Activated CD8-positive, alpha-beta T cell treated with anti-CD3 and anti-CD28 coated beads, Interleukin-2, amount 10 ng/mL, durations not matched to agents 7 days and 5 days (primary cell): ENCODE measurements at places on chromosomes 3 and 15.

DNA sequence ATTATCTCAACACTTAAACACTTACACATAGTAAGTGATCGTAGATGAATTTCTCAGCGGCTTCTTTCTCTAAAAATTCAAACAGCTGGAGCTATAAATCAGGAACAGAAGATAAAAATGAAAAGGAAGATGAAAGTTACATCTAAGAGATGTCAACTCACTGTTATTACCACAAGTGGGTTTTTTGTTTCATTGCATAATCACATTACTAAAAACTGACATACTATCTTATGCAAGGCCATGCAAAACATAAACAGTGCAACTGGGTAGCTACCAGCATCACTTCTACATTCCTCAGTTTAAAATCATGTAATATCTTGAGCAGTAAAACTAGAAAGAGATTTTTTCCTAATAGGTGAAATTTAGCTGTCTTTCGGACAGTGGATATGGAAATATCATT, 14.9 kb downstream of the MINDY4B start:
- peaks cover 8% of the 10 kb centered on the region for H3K27me3 ChIP-seq
- H3K4me1 ChIP-seq = no peaks in the 10 kb centered on the region
- no peak overlapping the region for H3K4me3 ChIP-seq

- H3K4me3 ChIP-seq = no peak overlapping the region
- no peak for DNase-seq
- no peaks in the 10 kb centered on the region for H3K27me3 ChIP-seq
- no peaks in the 10 kb centered on the region for H3K36me3 ChIP-seq
Measured at GRCh38 chr3:148319161-148319915, 378.4 kb upstream of the AGTR1 start.

GRCh38 chr3:174168538-174169254, 690.4 kb upstream of the NAALADL2 start:
- no peak for DNase-seq
- H3K4me3 ChIP-seq = no peak overlapping the region
- no peaks in the 10 kb centered on the region for H3K4me1 ChIP-seq
- no peaks in the 10 kb centered on the region for H3K36me3 ChIP-seq
- no peak overlapping the region for H3K27ac ChIP-seq

DNA sequence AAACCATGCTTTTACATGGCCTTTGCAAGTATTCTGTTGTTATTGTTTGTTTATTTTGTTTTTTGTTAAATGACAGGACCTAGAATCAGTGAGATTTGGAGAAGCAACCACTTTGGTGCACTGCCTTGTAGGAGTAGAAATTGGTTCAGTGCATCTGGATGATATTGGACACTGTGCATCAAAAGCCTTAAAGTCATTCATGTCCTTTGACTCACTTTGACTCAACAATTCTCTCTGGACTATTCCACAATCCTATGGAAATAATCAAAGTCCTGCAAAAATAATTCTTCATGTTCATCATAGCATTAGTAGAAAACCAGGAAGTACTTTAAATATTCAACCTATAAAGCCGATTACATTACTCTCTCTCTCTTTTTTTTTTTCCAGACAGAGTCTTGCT, 224.8 kb downstream of the ABHD5 start:
- H3K27me3 ChIP-seq = peaks cover 19% of the 10 kb centered on the region
- H3K36me3 ChIP-seq = no peaks in the 10 kb centered on the region
- H3K4me1 ChIP-seq = no peaks in the 10 kb centered on the region
- no peak overlapping the region for H3K27ac ChIP-seq
- no peak for DNase-seq

DNA sequence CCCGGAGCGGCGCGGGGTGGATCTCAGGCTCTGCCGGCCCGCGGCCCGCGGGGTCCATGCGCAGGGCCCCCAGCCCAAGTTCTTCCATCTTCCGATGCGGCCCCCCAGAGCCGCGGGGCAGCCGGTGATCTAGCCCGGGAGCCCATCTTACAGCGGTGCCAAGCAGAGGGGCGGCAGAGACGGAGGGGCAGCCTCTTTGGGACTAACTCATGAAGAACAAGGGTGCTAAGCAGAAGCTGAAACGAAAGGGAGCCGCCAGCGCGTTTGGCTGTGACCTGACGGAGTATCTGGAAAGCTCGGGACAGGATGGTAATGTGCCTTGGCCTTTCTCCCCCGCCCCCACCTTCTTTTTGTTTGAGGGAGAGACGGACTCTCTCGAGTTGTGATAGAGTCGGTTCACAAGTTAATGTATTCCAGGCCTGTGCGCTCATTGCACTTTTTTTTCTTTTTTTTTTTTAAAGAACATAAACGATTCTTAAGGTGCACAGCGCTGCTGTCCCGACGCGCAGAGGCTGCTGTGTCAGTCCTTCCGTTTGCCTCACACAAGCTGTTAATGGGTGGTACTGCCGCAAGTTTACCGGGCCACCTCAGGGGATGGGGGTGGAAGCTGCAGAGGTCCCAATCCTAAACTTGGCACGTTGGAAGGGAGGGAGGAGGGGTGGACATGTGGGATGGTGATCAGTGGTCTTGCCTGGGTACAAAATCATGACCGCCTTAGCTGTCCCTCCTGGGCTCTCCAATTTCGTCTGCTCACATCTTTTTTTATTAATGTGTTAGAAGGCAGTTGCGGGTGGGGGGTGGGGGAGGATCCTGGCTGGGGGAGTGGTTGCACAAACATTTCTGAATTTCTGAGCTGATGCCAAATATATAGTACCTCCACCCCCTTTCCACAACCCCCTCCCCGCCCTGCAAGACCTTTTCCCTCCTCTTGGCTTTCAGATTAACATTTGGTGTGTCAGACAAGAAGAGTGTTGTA, 801 bp downstream of the ARHGAP31 start:
- H3K27me3 ChIP-seq = peaks cover 13% of the 10 kb centered on the region
- H3K36me3 ChIP-seq = no peaks in the 10 kb centered on the region
- DNase-seq = peak; percentile 63
- peaks cover 48% of the 10 kb centered on the region for H3K4me1 ChIP-seq

- DNase-seq = no peak
- H3K4me1 ChIP-seq = no peaks in the 10 kb centered on the region
- peaks cover 10% of the 10 kb centered on the region for H3K36me3 ChIP-seq
Measured at GRCh38 chr15:57255751-57256341, 120.5 kb upstream of the CGNL1 start.

GRCh38 chr3:192884777-192885773, 32.6 kb downstream of the MB21D2 start:
- peaks cover 3% of the 10 kb centered on the region for H3K36me3 ChIP-seq
- peaks cover 28% of the 10 kb centered on the region for H3K4me1 ChIP-seq
- no peak for DNase-seq

DNA sequence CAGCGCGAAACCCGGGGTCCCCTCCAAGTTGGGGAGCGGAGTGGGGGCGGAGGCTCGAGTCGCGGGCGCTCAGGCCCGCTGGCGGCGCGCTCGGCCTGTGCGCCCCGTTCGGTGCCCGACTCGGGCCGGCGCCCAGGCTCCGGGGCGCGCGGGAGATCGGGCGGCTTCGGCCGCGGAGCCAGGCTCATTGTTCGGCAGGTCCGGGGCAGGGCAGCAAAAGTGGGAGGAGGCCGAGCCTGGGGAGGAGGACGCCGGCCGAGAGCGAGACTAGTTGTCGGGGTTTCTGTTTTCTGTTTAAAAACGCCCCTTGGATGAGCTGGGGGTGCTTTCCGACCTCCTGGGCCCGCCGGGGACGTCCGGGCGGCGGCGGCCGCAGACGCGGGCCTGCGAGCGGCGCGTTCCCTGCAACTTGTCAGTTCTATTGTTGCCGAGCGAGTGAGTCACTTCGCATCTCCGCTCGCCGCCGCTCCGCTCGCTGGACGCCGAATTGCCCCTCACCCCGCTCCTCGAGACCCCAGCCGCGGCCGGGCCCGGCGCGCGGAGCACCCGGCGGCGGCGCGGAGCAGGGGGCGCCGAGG, 676 bp downstream of the TCF12 start:
- peaks cover 32% of the 10 kb centered on the region for H3K36me3 ChIP-seq
- H3K27ac ChIP-seq = peak overlapping the region; percentile 76
- peak; percentile 60 for DNase-seq

- peak overlapping the region; percentile 92 for H3K27ac ChIP-seq
- no peaks in the 10 kb centered on the region for H3K36me3 ChIP-seq
- DNase-seq = no peak
- peaks cover 6% of the 10 kb centered on the region for H3K27me3 ChIP-seq
Measured at GRCh38 chr15:72685301-72685924, 569 bp downstream of the HIGD2B start.

DNA sequence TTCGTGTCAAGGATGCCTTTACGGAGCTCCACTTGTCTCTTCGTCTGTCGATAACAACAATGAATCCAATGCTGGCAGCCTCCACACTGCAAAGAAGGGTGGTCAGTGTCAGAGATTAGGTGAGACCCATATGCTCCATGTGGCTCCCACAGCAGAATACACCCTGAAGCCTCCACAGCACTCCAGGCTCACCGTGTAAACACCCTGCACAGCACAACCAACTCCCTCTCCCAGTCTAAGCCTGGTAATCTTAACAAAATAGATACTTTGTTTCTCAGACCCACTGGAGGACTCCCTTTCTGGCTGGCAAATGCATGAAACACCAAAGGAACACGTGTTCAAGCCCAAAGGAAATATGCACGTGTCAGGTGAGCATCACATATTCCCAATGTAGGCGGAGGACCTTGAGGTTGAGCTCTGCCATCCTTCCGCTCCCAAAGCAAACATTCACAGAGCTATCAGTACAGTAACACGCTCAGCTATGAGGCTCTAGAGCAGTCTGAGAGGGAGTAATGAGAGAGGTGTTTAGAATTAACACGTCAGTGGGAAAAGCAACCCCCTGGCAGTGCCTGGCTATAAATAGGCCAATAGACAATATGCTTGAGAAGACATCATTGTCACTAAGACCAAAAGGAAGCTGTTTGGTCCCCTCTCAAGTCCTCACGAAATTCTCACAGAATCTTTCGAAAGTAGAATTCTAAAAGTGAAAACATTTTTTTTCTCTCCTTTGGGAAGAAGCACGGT, 86.7 kb downstream of the MCF2L2 start:
- H3K27me3 ChIP-seq = peaks cover 9% of the 10 kb centered on the region
- no peak overlapping the region for H3K27ac ChIP-seq
- no peak for DNase-seq
- H3K4me3 ChIP-seq = no peak overlapping the region
- peaks cover 14% of the 10 kb centered on the region for H3K36me3 ChIP-seq

GRCh38 chr15:58491499-58492202, 59.9 kb downstream of the LIPC start:
- H3K27me3 ChIP-seq = no peaks in the 10 kb centered on the region
- no peak overlapping the region for H3K4me3 ChIP-seq
- H3K27ac ChIP-seq = peak overlapping the region; percentile 9

- H3K36me3 ChIP-seq = peaks cover 41% of the 10 kb centered on the region
- peaks cover 5% of the 10 kb centered on the region for H3K27me3 ChIP-seq
- DNase-seq = no peak
- no peak overlapping the region for H3K4me3 ChIP-seq
- H3K4me1 ChIP-seq = no peaks in the 10 kb centered on the region
Measured at GRCh38 chr15:49852756-49853155, 231.9 kb downstream of the DTWD1 start.

DNA sequence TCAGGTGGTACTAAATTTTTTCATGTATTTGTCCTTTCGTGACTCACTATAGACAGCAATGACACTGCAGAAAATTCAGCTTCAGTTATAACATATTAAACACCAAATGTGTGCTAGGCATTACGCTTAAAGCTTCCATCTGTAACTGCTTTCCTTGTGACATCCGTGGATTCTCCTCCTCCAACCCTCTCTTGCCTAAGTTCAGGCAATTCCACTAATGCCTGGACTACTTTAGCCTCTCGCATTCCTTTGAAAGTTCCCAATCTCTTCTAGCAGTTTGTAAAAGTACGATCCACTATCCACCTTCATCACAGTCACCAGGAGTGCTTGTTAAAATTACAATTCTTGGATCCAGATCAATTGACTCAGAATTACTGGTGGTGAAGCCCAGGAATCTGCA, 17.7 kb downstream of the CCDC80 start:
- DNase-seq = no peak
- H3K36me3 ChIP-seq = no peaks in the 10 kb centered on the region
- H3K4me3 ChIP-seq = no peak overlapping the region
- H3K4me1 ChIP-seq = no peaks in the 10 kb centered on the region

GRCh38 chr3:149274220-149274619, 52.6 kb upstream of the CP start:
- H3K27me3 ChIP-seq = peaks cover 3% of the 10 kb centered on the region
- H3K4me3 ChIP-seq = no peak overlapping the region
- H3K4me1 ChIP-seq = peaks cover 15% of the 10 kb centered on the region
- no peak for DNase-seq
- no peaks in the 10 kb centered on the region for H3K36me3 ChIP-seq
- H3K27ac ChIP-seq = no peak overlapping the region

DNA sequence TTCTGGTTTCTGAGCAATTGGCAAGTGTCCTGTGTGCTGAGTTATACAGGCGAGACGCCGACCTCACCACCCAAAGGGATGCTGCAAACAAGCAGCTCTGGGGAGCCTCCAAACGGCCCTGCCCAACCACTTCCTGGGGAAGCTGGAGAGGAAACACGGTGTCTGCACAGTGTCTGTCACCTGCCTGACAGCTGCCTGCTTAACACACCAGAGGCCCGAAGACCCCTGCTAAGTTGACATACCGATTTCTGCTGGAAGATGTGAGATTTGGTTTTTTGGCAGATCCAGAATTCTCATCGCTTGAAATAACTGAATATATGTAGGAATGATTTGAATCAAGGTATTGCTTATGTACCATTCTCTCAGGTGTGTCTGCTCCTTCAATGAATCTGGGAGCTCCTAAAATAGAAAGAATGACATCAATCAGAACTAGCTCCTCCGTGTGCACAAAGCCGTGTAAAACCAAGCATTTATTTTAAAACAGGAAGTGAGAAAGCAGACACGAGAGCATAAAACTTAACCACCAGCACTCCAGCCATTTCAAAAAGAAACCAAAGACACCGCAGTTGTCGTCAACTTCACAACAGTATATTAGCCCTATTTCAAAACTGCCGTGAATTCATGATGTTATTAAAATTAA, 27.2 kb downstream of the LRRC2 start:
- H3K4me3 ChIP-seq = peak overlapping the region; percentile 66
- H3K27ac ChIP-seq = peak overlapping the region; percentile 89
- DNase-seq = peak; percentile 93
- H3K27me3 ChIP-seq = peaks cover 11% of the 10 kb centered on the region
- H3K36me3 ChIP-seq = peaks cover 5% of the 10 kb centered on the region

DNA sequence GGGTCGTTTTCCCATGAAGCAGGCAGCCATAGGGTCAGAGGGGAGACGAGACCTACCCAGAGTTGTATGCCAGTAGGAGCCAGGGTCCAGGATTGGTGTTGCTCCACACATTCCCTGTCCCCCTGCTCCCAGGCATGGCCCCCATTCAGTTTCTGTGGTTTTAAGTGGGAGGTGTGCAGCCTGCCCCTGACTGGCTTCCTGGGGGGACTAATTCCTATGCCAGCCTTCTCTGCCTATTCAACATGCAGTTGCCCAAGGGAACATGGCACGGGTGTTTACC, 126.3 kb downstream of the EEFSEC start:
- H3K27ac ChIP-seq = no peak overlapping the region
- no peak for DNase-seq
- H3K36me3 ChIP-seq = no peaks in the 10 kb centered on the region
- peaks cover under 1% of the 10 kb centered on the region for H3K4me1 ChIP-seq
- no peak overlapping the region for H3K4me3 ChIP-seq
- no peaks in the 10 kb centered on the region for H3K27me3 ChIP-seq

- no peak for DNase-seq
- H3K27ac ChIP-seq = peak overlapping the region; percentile 2
- H3K36me3 ChIP-seq = peaks cover 19% of the 10 kb centered on the region
- peaks cover 45% of the 10 kb centered on the region for H3K4me1 ChIP-seq
- no peaks in the 10 kb centered on the region for H3K27me3 ChIP-seq
Measured at GRCh38 chr3:46187876-46188275, 20.2 kb downstream of the CCR1 start.

- H3K27me3 ChIP-seq = peaks cover 56% of the 10 kb centered on the region
- no peaks in the 10 kb centered on the region for H3K36me3 ChIP-seq
- H3K27ac ChIP-seq = no peak overlapping the region
- no peak overlapping the region for H3K4me3 ChIP-seq
Measured at GRCh38 chr3:194124193-194124592, 11.8 kb upstream of the HES1 start.
